ENCODE measurements at places on chromosomes 2 and 18.

DNA sequence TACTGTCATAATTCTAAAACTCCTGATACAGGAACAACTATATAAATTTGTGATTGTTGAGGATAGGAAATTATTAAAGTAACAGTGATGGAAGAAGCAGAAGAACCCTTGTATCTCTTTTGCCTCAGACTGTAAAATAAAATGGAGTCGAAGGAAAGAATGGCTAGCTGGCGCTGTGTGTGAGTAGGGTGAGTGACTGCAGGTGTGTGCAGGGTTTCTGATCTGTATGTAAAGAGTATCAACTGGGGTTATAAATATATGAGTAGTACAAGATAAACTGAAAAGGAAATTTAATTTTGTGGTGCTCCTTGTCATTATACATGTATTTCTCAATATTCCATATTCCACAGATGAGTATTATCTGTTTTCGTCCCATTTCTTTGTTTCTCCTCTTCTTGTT is 15.2 kb downstream of the POLI start:
- no peak for DNase-seq

DNA sequence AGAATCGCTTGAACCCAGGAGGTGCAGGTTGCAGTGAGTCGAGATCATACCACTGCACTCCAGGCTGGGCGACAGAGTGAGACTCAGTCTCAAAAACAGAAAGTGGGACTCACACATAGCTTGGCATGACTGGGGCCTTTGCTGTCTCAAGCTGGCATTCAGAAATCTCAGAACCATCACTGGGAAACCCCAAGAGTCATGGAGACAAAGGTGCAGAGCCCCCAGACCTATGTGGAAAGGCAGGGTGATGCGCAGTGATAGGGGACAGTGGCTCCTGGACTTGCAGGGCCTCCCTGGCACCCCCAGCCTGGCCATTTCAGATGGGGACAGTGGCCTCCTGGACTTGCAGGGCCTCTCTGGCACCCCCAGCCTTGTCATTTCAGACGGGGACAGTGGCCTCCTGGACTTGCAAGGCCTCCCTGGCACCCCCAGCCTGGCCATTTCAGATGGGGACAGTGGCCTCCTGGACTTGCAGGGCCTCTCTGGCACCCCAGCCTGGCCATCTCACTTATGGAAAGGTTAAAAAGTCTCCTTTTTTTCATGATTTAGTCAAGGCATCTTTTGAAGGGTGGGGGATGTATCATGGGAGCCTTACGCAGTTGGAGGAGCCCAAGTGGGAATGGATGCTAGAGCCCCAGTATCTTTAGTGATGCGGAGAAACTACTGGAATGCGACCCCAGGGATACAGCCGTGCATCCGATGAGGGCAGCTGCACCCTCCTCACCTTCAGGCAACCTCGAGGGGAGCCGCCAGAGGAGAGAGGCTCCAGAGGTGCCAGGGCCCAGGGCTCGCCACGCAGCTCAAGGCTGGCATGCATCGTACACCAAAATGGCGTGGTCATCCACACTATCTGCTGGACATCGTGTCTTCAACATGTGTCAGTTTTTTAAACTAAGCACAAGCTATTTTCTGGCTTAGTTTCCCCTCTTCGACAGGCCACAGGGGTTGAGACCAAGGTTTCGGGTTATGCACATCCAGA is 30.5 kb downstream of the ZNF516 start:
- DNase-seq: no peak

GRCh38 chr2:42913280-42913878 is 121.0 kb upstream of the HAAO start:
- no peak for DNase-seq

DNA sequence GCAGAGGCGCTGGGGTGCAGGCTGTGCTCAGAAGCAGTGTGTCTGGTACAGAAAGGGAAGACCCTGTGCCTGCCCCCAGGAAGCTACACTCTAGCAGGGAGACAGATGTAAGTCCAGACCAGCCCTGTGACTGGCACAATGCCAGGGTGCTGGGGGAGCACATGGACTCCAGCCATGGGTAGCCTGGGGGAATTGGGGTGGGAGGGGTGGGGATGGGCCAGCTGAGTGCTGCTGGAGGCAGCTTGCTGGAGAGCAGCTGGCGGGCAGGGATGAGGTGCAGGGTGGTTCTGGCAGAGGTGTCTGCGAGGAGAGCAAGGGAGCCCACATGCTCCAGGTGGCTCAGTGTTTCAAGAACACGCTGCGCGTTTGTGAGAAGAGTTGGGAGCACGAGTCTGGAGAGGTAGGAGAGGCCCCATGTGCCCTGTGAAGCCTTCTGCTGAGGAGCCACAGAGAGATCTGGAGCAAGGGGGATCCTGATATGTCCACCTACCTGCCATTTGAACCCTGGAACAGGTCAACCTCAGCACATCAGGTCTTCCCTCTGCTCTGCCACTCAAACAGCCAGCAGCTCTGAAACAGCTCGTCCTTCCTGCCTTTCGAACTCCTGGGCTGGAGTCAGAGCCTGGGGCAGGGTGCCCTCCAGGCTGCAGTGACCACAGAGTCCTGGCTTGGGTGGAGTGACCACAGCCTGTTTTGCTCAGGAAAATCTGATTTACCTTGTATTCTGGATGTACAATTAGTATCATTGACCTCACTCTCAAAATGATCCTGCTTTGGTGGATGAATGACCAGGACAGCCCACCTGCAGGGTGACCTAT is 15.1 kb downstream of the ALLC start:
- DNase-seq: no peak

- DNase-seq: peak; percentile 38
These were observed 13.0 kb downstream of the ODC1 start for GRCh38 chr2:10434886-10435819.

GRCh38 chr18:48139431-48140347 is 209.2 kb upstream of the SMAD2 start:
- no peak for DNase-seq

DNA sequence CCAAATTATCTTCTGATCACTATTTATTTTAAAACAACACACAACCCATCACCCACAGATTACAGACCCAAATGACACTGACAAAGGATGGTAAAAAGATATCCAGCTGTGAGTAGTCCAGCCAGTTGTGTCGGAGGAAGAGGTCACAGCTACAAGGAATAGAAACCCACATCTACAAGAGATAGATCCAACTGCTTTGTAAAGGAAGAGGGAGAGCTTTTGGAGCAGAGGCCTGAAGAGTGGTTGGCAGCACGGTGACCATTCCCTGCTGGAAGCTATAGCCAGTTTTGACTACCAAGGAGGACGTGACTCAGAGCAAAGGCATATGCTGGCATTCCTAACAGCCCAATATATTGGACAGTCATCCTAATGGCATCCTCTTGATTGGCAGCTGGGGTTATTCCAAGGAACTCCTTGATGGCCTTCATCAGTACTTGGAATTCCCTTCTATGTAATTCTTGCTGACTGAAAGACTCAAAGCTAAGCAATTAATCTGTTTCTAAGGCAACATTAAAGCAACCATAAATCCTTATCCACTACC is 17.1 kb downstream of the SLC8A1 start:
- peak; percentile 93 for DNase-seq

DNA sequence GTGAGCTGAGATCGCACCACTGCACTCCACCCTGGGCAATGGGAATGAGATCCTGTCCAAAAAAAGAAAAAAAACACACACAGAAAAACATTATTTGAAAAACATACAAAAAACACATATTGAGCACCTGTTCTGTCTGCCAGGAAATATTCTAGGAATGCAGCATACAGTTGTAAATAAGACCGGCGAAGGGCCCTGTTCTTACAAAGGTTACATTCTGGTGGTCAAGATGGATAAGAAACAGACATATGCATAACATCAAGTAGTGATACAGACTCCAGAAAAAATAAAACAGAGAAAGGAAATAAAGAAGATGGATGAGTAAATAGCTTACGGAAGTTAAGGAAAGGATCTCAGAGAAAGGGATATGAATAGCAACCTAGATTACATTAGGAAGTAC is 159.8 kb downstream of the GALNT3 start:
- no peak for DNase-seq

GRCh38 chr2:40219141-40219540 is 232.7 kb downstream of the SLC8A1 start:
- DNase-seq: peak; percentile 31

GRCh38 chr18:79402977-79403722 is 7.4 kb downstream of the NFATC1 start:
- peak; percentile 61 for DNase-seq

DNA sequence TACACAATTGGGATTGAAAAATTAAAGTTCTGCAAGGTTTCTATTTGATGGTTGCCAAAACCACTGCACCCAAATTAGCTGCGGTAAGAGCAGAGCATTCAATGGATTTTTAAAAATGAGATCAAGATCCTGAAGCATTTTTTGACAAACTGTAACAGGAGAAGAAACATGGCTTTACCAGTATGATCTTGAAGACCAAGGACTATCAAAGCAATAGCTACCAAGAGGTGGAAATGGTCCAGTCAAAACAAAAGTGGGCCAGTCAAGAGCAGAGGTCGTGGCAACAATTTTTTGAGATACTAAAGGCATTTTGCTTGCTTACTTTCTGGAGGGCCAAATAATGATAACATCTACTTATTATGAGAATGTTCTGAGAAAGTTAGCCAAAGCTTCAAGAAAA is 186.8 kb downstream of the RDH14 start:
- no peak for DNase-seq

DNA sequence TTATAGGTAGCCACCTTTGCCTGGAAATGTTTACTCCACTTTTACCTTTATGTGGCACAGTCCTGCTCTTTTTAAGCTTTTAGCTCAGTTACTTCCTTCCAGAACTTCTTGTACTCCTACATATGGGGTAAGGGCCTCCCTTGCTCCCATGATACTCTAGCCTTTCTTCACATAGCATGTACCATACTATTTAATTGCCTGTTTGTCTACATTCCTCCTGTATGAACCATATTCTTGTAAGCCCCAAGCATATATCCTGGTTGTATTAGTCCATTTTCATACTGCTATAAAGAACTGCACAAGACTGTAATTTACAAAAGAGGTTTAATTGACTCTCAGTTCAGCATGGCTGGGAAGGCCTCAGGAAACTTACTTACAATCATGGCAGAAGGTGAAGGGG is 90.6 kb upstream of the VWC2L start:
- no peak for DNase-seq

- no peak for DNase-seq
These were observed 246.7 kb upstream of the EPHA4 start for GRCh38 chr2:221818616-221819320.

- DNase-seq: peak; percentile 25
These were observed 3.0 kb downstream of the ZNF516 start for GRCh38 chr18:76491776-76492668.

- DNase-seq: peak; percentile 55
These were observed 27.9 kb upstream of the POU3F3 start for GRCh38 chr2:104826016-104826415.

GRCh38 chr2:11729362-11730212 is 16.8 kb upstream of the LPIN1 start:
- no peak for DNase-seq

DNA sequence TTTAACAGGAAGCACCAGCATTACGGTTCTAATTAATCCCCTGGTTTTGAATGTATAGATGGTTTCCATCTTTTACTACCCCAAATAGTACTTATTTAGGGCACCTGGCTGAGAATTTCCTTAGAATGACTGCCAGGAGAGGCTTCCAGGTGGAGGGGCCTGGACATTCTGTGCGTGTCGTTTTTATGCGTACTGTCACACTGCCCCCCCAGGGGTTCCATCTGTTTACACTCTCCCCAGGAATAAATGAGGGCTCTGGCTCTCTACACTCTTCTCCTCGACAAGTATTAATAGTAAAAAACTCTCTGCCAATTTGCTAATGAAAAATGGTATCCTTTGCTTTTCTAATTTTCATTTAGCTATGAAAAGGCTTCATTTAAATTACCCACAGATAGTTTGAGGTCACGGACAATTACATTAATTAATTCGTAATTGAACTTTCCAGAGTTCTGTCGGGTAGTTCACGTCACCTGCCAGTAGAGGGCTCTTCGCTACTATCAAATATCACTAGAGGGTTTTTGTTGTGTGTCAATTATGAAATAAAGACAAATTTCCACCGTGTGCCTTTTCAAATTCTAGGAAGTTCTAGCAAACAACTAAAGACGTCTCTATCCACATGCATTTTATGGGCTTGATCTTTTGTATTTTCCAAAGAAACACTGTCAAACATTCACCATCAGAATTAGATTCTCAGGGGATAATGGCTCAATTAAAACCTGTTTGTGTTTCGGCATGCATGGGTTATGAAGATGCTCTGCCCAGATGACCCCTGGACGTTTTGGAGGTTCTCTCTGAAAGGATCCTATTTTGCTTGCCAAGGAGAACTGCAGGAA is 88.8 kb upstream of the ASB18 start:
- DNase-seq: no peak

GRCh38 chr18:4016391-4017049 is 438.6 kb downstream of the DLGAP1 start:
- DNase-seq: no peak

DNA sequence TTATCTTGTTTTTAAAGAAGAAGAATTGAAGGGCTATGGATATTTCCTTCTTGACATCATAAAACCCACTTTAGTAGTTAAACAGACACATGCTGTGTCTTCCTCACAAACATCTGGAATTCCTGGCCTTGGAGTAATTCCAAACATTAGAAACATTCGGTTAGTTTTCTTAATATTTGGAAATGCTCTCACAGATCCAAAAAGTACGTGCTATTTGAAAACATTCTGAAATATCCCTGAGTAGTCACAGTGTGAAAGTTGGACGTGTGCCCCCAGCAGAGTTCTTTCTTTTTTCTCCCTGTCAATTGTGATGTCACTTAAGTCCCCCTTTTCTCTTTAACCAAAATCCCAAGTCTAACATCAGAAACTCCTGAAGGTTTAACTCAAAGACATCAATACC is 91.3 kb downstream of the ANTXR1 start:
- DNase-seq: peak; percentile 26

DNA sequence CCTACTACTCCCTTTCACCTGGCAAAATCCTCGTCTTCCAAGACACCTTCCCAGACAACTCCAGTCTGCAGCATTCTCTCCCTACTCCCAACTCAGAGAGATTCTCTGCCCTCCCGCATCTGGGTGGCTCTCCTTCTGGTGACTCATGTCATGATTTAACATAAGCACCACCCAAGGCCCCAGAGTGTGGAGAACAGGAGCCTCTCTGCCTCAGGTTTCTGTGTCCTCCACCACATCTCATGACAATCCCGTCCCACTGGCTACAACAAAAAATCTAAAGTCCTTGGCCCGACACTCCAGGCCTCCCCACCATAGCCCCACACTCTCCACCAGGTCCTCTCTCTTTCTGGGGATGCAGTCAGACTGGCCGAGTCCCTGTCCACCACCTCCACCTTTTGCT is 197.1 kb downstream of the BCL11A start:
- DNase-seq: no peak

GRCh38 chr2:53744395-53745065 is 23.1 kb upstream of the CHAC2 start:
- peak; percentile 66 for DNase-seq

- no peak for DNase-seq
These were observed 19.2 kb downstream of the ABI2 start for GRCh38 chr2:203347375-203347774.

- no peak for DNase-seq
These were observed 19.1 kb downstream of the RAMP1 start for GRCh38 chr2:237878321-237879057.

DNA sequence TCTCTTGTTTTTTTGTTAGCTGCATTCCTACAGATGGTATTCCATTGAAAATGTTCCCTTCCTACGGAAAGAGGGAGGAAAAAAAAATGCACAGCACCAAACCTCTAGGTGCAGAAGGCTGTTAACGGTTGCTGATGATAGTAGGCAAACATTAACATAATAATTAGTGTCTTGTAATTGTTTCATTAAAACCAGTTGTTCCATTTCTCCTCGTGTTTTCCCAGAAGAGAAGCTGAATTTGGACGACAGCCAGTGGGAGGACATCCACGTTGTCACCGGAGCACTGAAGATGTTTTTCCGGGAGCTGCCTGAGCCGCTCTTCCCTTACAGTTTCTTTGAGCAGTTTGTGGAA is 494.7 kb downstream of the ARHGAP15 start:
- peak; percentile 27 for DNase-seq
